A549 treated with GW870086 at 1 μM for 4 hours (cell line): ENCODE measurements at places on chromosomes 7 and 10. TPM values are rescaled to one million over a fixed set of nuclear protein-coding genes. Genes with fewer than 3 reads are reported as not detected.

TAS2R5 gene
- 0.37 to 0.51 TPM (median 0.41 TPM) in 5 replicates for total RNA-seq

UCMA gene
- total RNA-seq: not detected in 5 replicates

IDI2 gene
- not detected in 5 replicates for total RNA-seq

NKX1-2 gene
- total RNA-seq: 0.03 to 0.06 TPM in 2 of 5 replicates, not detected in the others

PSD gene
- total RNA-seq: 0.39 to 0.80 TPM (median 0.50 TPM) in 5 replicates

SLC26A5 gene
- not detected in 5 replicates for total RNA-seq

SFRP4 gene
- 2.6 to 4.1 TPM (median 3.8 TPM) in 5 replicates for total RNA-seq

TACR2 gene
- total RNA-seq: 0.07 to 0.18 TPM (median 0.13 TPM) in 4 of 5 replicates, not detected in the other

POMZP3 gene
- 20.7 to 28.4 TPM (median 24.6 TPM) in 5 replicates for total RNA-seq

ADD3 gene
- total RNA-seq: 3.1 to 5.6 TPM (median 5.2 TPM) in 5 replicates

PUS7 gene
- total RNA-seq: 24.1 to 29.5 TPM (median 26.8 TPM) in 5 replicates
